Endothelial cell of umbilical vein (primary cell): ENCODE measurements at places on chromosomes 1 and 21. TPM values are rescaled to one million over a fixed set of nuclear protein-coding genes. Genes with fewer than 3 reads are reported as not detected.

The FAM110D gene
- polyA plus RNA-seq = 2.6 and 3.8 TPM in 2 replicates

The CD1B gene
- polyA plus RNA-seq = not detected in 2 replicates

The ADPRS gene
- 48.1 and 52.8 TPM in 2 replicates for polyA plus RNA-seq

The LRRC39 gene
- polyA plus RNA-seq = 0.46 and 0.65 TPM in 2 replicates

The SERTAD4 gene
- polyA plus RNA-seq = 3.5 and 4.0 TPM in 2 replicates

The SMIM34 gene
- polyA plus RNA-seq = not detected in 2 replicates

The SF3B4 gene
- polyA plus RNA-seq = 61.2 and 62.7 TPM in 2 replicates

The TMEM269 gene
- polyA plus RNA-seq = 0.03 TPM in 1 of 2 replicates, not detected in the other

The AQP10 gene
- polyA plus RNA-seq = 0.08 TPM in 1 of 2 replicates, not detected in the other

The SYTL1 gene
- polyA plus RNA-seq = 0.04 and 0.29 TPM in 2 replicates

The MTF1 gene
- 4.9 and 5.2 TPM in 2 replicates for polyA plus RNA-seq

The DTL gene
- 10.1 and 11.2 TPM in 2 replicates for polyA plus RNA-seq

The PCP4L1 gene
- polyA plus RNA-seq = not detected in 2 replicates

The ZMPSTE24 gene
- 11.7 and 16.9 TPM in 2 replicates for polyA plus RNA-seq

The OR2G6 gene
- not detected in 2 replicates for polyA plus RNA-seq

The SPRR3 gene
- not detected in 2 replicates for polyA plus RNA-seq

The C1orf226 gene
- polyA plus RNA-seq = 1.8 and 2.5 TPM in 2 replicates

The GJB5 gene
- not detected in 2 replicates for polyA plus RNA-seq

The HPDL gene
- polyA plus RNA-seq = 3.4 and 3.7 TPM in 2 replicates

The KCNJ9 gene
- polyA plus RNA-seq = not detected in 2 replicates

The RXFP4 gene
- not detected in 2 replicates for polyA plus RNA-seq

The RSPO1 gene
- polyA plus RNA-seq = not detected in 2 replicates

The PRKAA2 gene
- polyA plus RNA-seq = 0.22 and 0.32 TPM in 2 replicates

The CCT8 gene
- 65.1 and 102 TPM in 2 replicates for polyA plus RNA-seq

The CNIH3 gene
- polyA plus RNA-seq = 1.3 and 1.6 TPM in 2 replicates

The LCE3E gene
- polyA plus RNA-seq = not detected in 2 replicates

The NCAM2 gene
- polyA plus RNA-seq = 0.08 and 0.11 TPM in 2 replicates

The OR2T2 gene
- polyA plus RNA-seq = not detected in 2 replicates

The WLS gene
- polyA plus RNA-seq = 121 and 122 TPM in 2 replicates

The COL9A2 gene
- 0.29 and 0.69 TPM in 2 replicates for polyA plus RNA-seq

The SPRR1B gene
- polyA plus RNA-seq = not detected in 2 replicates

The SPRR5 gene
- not detected in 2 replicates for polyA plus RNA-seq

The DNASE2B gene
- polyA plus RNA-seq = not detected in 2 replicates

The SYT14 gene
- 0.08 TPM in 2 replicates for polyA plus RNA-seq

The CRP gene
- not detected in 2 replicates for polyA plus RNA-seq

The GJC2 gene
- 0.58 and 0.75 TPM in 2 replicates for polyA plus RNA-seq

The ZNF436 gene
- polyA plus RNA-seq = 5.7 and 6.5 TPM in 2 replicates

The TESK2 gene
- polyA plus RNA-seq = 2.3 and 2.6 TPM in 2 replicates

The ESPN gene
- polyA plus RNA-seq = 0.46 and 0.54 TPM in 2 replicates

The REN gene
- 0.11 TPM in 1 of 2 replicates, not detected in the other for polyA plus RNA-seq

The TMEM200B gene
- 0.67 and 0.72 TPM in 2 replicates for polyA plus RNA-seq

The KRTAP7-1 gene
- not detected in 2 replicates for polyA plus RNA-seq

The BRDT gene
- not detected in 2 replicates for polyA plus RNA-seq

The PADI2 gene
- not detected in 2 replicates for polyA plus RNA-seq

The PGLYRP3 gene
- not detected in 2 replicates for polyA plus RNA-seq

The RRP15 gene
- polyA plus RNA-seq = 0.84 and 1.0 TPM in 2 replicates

The DNMT3L gene
- not detected in 2 replicates for polyA plus RNA-seq

The CLCA2 gene
- polyA plus RNA-seq = 0.01 and 0.05 TPM in 2 replicates

The HENMT1 gene
- 3.2 and 4.5 TPM in 2 replicates for polyA plus RNA-seq

The FCRLB gene
- 0.62 and 0.99 TPM in 2 replicates for polyA plus RNA-seq

The OR6K3 gene
- not detected in 2 replicates for polyA plus RNA-seq
